ENCODE measurements at places on chromosomes 2 and 18. TPM values are rescaled to one million over a fixed set of nuclear protein-coding genes. Genes with fewer than 3 reads are reported as not detected.

DNA sequence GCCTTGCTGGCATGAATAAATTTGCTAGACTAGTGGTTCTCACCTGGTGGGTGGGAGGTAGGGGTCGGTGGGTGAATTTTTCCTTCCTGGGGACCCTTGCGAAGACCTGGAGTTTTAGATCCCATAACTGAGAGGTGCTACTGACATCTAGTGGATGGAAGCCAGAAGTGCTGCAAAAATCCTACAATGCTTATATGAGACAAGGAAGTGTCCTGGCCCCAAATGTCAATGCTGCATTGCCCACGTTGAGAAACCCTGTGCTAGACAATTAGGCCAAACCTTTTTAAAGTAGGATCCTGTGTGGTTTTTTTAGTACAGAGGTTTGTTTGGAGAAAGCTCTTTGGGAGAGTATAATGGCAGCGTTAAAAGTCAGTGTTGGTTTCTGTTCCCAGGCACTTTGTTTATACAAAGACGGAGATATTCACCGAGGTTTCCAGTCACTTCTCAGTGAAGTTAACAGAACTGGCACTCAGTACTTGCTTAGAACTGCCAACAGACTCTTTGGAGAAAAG lies 9.6 kb downstream of the SERPINB8 start:
- no peaks in the 10 kb centered on the region for H3K4me1 ChIP-seq
- peak overlapping the region; percentile 13 for H3K4me3 ChIP-seq
- DNase-seq = peak; percentile 31
- no peaks in the 10 kb centered on the region for H3K36me3 ChIP-seq
- no peak overlapping the region for H3K27ac ChIP-seq
- H3K27me3 ChIP-seq = no peaks in the 10 kb centered on the region

Gene PDCL3
- polyA plus RNA-seq = 34.5 TPM

Gene GPAT2
- 2.4 TPM for polyA plus RNA-seq

GRCh38 chr2:158665536-158666302 lies 129.4 kb upstream of the DAPL1 start:
- H3K36me3 ChIP-seq = no peaks in the 10 kb centered on the region
- H3K27me3 ChIP-seq = no peaks in the 10 kb centered on the region
- no peak overlapping the region for H3K27ac ChIP-seq
- no peak overlapping the region for H3K4me3 ChIP-seq
- no peak for DNase-seq

DNA sequence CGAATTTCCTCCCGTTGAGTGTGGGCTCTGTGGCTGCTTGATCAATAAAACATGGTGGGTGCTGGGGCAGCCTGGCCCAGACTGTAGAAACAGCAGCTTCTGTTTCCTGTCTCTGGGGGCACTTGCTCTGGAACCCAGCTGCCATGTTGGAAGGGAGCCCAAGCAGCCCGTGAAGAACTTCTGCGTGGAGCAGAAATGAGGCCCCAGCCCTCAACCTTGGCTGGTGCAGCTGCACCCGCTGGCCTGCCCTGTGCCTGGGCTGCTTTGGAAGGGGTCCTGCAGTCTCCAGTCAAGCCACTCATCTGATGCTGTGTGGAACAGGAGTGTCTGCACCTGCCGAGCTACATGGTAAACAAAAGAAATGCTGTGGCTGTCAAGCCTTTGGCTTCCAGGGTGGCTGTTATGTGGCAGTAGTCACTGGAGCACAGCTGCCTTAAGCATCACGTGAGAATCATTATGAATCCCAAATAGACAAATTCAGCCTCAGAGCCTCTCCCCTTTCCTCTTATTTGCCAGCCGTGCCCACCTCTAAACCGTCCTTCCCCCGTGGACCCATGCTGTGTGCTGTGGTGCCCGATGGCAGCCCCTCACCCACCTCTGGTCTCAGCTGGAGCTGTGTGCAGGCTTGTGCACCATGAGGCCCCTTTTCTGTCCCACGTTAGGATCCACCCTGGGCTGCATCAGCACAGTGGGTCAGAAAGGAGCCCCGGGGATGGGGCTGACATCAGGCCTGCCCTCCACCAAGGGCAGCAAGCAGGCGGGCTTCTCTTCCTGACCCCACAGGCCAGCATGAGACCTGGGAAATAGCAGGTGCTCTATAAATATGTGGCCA lies 134.0 kb upstream of the HDAC4 start:
- H3K4me1 ChIP-seq = peaks cover 2% of the 10 kb centered on the region
- no peaks in the 10 kb centered on the region for H3K36me3 ChIP-seq
- no peak overlapping the region for H3K27ac ChIP-seq
- DNase-seq = no peak

GRCh38 chr2:105239924-105240323 lies 1.6 kb upstream of the GPR45 start:
- no peaks in the 10 kb centered on the region for H3K36me3 ChIP-seq
- H3K27me3 ChIP-seq = no peaks in the 10 kb centered on the region
- no peak overlapping the region for H3K4me3 ChIP-seq
- no peak for DNase-seq

Gene TANK
- 31.4 TPM for polyA plus RNA-seq

DNA sequence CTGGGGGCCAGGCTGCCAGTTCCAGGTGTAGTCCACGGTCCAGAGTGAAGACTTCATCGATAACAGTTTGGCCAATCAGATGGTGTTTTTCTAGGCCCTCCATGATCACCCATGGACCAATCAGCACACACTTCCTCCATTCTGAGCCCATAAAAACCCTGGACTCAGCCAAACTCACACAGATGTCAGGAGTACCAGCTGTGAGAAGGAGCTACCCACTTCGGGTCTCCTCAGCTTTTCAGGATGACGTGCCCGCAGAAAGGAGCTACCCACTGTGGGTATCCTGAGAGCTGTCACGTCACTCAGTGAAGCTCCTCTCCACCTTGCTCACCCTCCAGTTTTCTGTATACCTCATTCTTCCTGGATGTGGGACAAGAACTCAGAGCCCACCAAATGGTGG lies 210.0 kb upstream of the RASGRP3 start:
- DNase-seq = no peak
- no peak overlapping the region for H3K27ac ChIP-seq
- no peaks in the 10 kb centered on the region for H3K27me3 ChIP-seq
- no peak overlapping the region for H3K4me3 ChIP-seq
- H3K36me3 ChIP-seq = peaks cover 3% of the 10 kb centered on the region
- H3K4me1 ChIP-seq = no peaks in the 10 kb centered on the region

Data from ovary (tissue), 10 donors.